ENCODE measurements at places on chromosomes 6 and 20. TPM values are rescaled to one million over a fixed set of nuclear protein-coding genes. Genes with fewer than 3 reads are reported as not detected.

- DNase-seq, result no peak
Observed at GRCh38 chr6:25166955-25167748, 112.0 kb upstream of the CARMIL1 start.

DNA sequence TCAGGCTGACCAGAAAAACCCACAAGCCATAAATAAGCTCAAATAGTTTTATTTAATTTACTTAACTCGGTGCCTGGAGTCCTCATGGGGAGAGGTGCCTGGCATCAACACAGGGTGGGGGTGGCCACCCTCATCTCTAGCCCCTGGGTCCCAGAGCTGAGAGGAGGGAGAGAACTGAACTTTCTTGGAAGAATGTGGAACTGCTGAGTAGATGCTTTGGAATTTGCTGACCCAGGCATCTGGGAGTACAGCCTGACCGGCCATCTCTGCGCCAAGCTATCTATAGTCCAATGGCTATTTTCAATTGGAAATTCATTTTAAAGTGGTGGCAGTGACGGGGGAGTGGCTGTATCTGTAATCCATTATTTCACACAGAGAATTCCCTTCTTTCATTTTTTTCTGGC lies 104.8 kb downstream of the CDH26 start:
- DNase-seq, result no peak

DNA sequence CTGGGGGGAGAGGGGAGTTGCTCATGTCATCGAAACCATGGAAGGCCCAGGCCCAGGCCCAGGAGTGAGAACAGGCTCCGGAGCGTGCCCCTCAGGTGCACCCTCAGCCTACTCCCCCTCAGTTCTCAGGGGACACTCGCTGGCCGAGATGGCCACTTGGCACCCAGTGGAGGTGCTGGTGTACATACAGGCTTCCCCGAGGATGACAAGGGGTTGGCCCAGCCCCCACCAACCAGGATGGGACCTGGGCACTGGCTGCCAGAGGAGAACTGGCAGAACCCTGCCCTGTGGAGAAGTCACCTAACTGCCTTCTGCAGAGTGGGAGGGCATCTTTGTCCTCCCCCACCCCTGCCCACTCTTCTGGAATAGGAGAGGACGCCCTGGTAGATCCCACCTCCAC lies 9.5 kb downstream of the NKX2-2 start:
- DNase-seq, result no peak

- no peak for DNase-seq
Observed at GRCh38 chr20:13222319-13222716, 1.2 kb downstream of the ISM1 start.

DNA sequence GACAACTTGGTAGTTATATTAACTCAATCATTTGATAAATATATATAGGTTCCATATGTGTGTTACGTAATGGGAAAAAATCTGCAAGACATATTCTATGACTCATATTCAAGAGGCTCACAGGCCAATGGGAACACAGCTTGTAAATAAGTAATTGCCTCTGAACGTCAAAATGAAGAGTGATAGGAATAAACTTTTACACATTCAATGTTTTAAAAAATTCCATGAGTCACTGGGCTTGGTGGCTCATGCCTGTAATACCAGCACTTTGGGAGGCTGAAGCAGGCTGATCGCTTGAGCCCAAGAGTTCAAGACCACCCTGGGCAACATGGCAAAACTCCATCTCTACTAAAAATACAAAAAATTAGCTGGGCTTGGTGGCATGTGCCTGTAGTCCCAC lies 209.4 kb upstream of the MCHR2 start:
- no peak for DNase-seq

- no peak for DNase-seq
Observed at GRCh38 chr6:36973647-36974046, 12.3 kb downstream of the MTCH1 start.

DNA sequence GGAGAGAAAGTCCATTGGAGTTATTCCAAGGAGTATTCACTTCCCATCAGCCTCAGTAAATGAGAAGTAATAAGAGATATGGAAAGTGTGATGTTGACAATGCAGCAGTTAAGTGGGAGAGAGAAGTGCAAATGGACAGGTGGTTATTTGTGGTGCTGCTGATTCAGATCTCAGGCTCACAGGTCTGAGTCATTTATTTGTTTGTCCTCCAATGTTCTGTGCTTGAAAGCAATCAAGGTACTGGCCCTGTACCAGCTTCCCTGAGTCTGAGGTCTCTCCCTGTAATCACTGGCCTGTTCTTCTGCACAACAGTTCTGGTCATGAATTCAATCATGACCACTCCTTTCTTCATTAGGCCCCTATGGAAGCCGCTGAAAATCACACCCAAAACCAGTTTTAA lies 827.7 kb downstream of the MAFB start:
- DNase-seq, result no peak

DNA sequence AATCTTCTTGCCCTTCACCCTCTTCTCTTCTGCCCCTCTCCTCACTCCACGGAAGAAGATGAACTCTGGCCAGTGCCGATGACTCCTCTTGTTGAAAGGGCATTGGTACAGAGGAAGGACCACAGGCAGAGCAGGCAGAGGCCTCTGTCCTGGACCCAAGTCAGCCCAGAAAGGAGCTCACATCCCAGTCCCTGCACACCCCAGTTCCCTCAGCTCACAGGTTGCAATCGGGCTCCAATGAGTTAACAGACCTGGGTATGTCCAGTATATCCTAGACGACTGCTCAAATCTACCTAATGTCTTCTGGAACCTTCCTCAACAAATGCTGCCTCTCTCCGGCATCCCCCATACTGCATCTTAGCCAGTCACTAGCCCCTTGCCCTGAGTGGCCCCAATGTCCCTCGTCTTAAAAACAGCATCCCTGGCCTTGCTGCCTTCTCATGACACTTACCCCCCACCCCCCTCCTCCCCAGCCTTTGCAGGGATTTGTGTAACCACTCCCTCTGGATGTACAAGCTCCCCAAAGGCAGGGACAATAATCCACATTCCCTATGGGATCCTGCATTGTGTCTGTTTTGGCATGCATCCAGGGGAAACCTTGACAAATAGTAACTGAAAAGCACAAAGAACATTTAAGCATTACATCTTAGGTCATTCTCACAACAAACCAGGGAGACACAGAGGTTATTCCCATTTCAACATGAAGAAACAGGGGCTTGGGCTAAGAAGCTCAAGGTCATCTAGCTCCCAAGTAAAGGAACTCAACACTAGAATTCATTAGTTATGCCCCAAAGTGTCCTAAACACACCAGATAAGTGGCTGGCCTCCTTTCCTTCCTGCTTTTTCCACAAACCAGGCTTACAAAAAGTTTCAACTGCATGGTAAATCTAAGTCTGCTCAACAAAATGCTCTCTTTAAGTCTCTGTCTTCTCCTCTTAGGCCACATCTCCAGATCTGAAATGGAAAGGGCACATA lies 45.1 kb downstream of the TRERF1 start:
- no peak for DNase-seq

GRCh38 chr6:146014233-146014632 lies 14.6 kb upstream of the GRM1 start:
- DNase-seq, result no peak

GRCh38 chr6:106702046-106702445 lies 72.7 kb downstream of the QRSL1 start:
- DNase-seq, result no peak

GRCh38 chr20:57308451-57309271 lies 20.9 kb upstream of the SPO11 start:
- no peak for DNase-seq

DNA sequence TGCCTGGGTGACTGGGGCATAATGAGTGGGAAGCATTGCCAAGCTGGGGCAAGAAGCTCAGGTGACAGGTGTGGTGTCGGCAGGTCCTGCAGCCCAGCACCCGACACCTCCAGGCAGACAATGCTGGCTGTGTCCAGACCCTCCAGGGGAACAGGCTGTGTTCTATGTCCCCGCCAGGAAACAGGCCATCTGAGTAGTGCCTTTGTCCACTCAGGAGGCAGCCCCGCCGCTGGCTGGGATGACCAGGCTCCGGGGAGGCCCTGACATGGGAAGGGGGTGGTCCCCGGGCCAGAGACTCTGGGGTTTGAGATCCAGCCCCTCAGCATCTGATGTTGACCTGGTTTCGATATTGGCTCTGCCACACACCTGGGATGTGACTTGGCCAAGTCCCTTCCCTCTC lies 28.4 kb downstream of the SNPH start:
- no peak for DNase-seq

- DNase-seq, result no peak
Observed at GRCh38 chr6:54481091-54481490, 172.8 kb downstream of the TINAG start.

DNA sequence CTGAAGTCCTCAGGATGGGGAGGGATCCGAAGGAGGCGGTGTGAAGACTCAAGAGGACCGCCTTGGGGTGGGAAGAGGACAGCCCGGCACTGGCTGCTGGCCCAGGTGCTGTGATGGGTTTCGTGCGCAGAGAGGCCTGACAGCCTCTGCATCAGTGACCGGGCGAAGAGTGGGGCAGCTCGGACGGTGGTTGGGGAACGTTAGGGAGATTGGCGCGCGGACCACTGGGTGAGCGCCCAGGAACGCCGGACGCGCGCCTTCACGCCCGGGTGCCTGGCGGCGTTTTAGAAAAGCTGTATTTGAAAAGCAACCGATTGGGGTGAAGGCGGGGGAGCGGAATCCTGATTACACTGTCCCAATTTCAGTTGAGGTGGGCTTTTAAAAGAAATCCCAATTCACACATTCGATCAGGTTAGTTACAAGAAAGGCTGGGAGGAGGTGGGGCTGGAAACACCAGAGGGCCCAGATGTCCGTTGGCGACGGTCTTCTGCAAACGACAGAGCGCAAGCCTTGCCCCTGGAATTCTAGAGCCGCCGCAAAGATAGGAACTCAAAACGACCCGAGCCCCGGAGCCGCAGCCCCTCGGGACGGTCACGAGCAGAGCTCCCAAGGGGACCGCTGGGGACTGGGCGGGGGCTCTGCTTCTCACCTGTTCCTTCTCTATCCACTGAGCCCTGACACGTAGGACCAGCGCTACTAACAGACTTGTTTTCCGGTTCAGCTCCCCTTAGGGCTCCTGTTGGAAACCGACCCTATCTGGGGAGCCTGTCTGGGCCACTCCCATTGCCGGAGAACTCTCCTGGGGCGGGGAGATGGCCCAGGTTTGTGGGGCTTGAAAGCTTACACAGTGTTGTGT lies 8.5 kb upstream of the TRIM40 start:
- DNase-seq, result no peak

- DNase-seq, result no peak
Observed at GRCh38 chr20:11426948-11427347, 490.7 kb upstream of the BTBD3 start.

DNA sequence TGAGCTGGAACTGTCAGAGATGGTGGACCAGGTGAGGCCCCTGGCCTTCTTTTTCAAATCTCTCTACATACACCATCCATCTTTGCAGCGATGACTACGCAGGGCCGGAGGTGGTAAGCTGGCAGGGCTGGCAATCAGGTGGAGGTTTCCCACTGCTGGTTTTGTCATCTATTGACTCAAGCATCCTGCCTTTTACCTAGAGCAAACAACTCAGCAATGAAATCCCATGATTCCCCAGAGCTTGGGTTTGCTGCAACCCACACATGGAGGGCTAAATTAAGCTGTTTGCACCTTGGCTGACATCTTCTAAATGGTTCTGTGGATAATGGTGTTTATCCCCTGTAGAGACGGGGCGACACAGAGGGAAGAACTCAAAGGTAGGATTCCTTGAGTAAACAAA lies 170.2 kb downstream of the SCP2D1 start:
- DNase-seq, result no peak

GRCh38 chr20:58583586-58583985 lies 67.5 kb upstream of the STX16 start:
- no peak for DNase-seq

- no peak for DNase-seq
Observed at GRCh38 chr20:46204594-46205186, 86.6 kb downstream of the CD40 start.

DNA sequence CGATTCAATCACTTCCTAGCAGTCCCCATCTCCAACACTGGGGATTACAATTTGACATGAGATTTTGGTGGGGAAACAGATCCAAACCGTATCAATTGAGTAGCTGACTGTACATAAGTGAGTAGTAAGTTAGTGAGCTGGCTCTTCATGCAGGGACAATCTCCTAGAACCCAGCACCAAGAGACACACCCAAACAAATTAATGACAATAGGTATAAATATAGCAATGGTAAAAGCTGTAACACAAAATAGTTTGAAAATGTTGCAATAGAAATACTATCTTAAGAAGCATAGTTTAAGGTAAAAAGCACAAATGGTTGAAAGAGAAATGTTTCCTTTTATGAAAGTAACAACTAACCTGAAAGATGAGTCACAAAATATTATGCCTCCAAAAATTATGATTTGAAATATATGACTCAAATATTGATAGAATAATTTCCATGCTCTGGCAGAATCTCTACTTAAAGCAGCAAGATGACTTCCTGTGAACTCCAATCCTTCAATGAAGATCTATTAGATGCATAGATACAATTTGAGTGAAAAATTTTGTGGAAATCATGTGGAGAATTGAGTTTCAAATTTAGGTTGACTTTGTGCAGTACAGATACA lies 5.4 kb upstream of the SIRPB1 start:
- no peak for DNase-seq

DNA sequence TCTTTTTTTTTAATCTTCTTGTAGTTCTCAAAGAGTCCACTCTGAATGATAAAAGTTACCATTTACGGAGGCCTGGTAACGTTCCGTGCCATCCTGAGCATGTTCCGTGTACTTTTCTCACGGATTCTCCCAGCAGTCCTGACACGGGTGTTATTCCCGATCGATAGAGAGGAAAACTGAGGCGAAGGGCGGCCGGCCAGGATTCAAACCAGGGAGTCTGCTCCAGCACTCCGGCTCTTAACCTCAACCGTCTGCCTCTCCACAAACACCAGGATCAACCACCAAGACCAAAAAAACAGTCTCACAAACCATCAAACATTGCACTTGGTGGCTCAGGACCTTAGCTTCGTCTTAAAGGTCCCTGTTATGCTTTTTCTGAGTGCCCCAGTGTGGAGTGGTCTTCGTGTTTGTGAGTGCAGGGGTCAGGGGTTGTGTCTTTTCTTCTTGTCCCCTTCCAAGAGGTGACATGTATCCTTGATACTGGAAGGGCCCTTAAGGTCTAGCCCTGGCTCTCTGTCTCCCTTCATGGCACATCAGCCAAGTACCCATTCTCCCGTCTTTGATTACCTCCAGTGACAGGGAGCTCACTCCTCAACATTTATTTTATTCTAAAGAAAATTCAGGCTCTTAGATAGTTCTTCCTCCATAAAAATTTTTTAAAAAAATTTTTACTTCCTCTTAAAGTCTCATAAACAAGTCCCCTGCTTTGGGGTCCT lies 35.1 kb downstream of the SRC start:
- DNase-seq, result peak; percentile 2

- no peak for DNase-seq
Observed at GRCh38 chr6:22421198-22421597, 124.4 kb upstream of the PRL start.

BANF2 gene
- not detected for total RNA-seq

DXO gene
- 13.9 TPM for total RNA-seq

BFSP1 gene
- 0.23 TPM for total RNA-seq

GMDS gene
- total RNA-seq, result 33.5 TPM

TPMT gene
- 4.9 TPM for total RNA-seq

KCNK15 gene
- total RNA-seq, result 1.4 TPM

KCNG1 gene
- total RNA-seq, result 2.8 TPM

CYP24A1 gene
- total RNA-seq, result not detected

ARFGAP1 gene
- total RNA-seq, result 77.6 TPM

WFDC5 gene
- total RNA-seq, result 0.23 TPM
